ENCODE measurements at places on chromosomes 7 and 10. TPM values are rescaled to one million over a fixed set of nuclear protein-coding genes. Genes with fewer than 3 reads are reported as not detected.
A peak's percentile ranks its signal among the peaks of the same experiment; 100 is the strongest.

GPC2 gene
- 5.9 TPM for polyA plus RNA-seq

GRCh38 chr10:123995461-123996131, 97.8 kb downstream of the CHST15 start:
- DNase-seq, result peak; percentile 63

MYOF gene
- 41.5 TPM for polyA plus RNA-seq

DNA sequence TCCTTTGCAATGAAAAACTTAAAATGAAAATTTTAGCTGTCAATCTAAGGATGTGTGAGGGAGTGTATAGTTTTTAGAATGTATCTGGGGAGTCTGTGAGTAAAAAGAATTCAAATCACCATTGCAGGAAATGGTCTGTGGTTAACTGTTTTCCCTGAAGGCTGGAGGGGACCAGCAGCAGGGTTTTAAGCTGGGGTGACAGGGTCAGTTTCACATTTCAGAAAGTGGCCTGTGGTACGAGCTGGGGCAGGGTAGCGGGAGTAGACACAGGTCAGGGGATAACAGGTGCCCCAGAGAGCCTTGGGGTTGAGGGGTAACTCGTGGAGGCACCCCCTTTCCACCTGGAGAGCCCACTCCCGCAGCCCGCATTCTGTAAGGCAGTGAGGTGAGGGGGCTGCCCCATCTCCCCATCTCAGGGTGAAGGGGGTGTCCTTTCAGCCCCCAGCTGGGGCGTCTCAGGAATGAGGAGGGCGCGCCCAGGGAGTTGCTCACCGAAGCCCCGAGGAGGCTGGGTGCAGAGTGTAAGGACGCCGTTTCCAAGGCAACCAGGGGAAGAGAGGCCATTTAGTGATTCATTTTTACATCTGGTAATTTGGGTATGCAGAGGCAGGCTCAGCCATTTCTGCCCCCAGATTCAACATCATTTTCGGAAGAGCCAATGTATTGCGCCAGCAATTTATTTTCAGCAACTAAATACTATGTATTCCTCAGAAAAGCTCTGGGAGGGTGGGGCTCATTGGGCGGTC, 168.9 kb downstream of the SLIT1 start:
- no peak for DNase-seq

- DNase-seq, result no peak
Observed at GRCh38 chr10:75776738-75777504, 345.5 kb downstream of the LRMDA start.

DNA sequence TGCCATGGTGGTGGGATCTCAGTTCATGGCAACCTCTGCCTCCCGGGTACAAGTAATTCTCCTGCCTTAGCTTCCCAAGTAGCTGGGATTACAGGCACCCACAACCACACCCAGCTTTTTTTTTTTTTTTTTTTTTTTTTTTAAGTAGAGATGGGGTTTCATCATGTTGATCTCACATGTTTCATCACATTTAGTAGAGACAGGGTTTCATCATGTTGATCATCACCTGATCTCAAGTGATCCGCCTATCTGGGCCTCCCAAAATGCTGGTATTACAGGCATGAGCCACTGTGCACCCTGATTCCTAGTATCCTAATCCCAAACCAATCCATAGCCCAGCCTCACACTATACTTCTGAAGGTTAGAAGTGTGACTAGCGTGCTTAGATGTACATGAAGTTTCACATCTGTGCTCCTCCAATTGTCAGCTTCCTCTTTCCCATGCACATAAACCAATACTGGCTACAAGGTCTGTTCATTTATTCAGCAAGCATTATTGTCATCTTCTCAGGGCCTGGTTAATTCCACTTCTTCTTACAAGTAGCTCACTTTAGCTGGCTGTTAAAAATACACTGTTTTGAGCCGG, 6.8 kb upstream of the NAT16 start:
- DNase-seq, result no peak

BBIP1 gene
- 23.8 TPM for polyA plus RNA-seq

DNA sequence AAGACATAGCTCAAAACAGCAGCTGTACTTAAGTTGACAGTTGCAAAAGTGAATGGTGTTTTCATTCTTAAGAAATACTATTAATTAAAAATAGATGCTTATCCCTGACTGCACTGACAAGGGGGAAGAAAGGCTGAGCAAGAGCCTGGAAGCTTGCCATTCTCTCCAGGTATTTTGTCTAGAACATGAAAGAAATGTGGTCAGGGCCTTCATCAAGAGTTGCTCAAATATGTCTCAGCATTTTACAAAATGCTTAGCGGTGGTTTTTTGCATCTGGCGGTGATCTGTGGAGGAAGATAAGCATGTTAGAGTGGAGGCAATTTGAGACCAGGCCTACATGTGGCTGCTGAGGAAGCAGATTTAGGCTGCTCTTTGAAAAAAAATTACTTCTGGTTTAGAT, 46.4 kb upstream of the CC2D2B start:
- no peak for DNase-seq

DNA sequence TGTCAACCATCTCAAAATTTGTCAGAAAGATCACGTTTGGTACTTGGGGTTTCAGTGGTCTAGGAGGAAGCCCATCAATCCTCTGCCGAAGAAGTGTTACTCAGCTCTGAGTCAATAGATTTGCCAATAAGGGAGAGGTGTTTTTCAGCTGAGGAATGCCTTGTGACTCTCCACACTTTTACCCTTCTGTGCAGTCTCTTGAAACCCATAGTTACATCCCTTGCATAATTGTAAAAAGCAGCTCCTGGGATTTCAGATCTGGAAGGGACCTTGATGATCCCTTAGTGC, 47.5 kb downstream of the INSYN2A start:
- DNase-seq, result peak; percentile 76

- peak; percentile 58 for DNase-seq
Observed at GRCh38 chr7:15475808-15476530, 85.8 kb downstream of the AGMO start.

- no peak for DNase-seq
Observed at GRCh38 chr7:98110249-98111022, 3.8 kb downstream of the LMTK2 start.

GRCh38 chr7:137484326-137484725, 140.8 kb upstream of the PTN start:
- no peak for DNase-seq

AFAP1L2 gene
- polyA plus RNA-seq, result 31.0 TPM

DNA sequence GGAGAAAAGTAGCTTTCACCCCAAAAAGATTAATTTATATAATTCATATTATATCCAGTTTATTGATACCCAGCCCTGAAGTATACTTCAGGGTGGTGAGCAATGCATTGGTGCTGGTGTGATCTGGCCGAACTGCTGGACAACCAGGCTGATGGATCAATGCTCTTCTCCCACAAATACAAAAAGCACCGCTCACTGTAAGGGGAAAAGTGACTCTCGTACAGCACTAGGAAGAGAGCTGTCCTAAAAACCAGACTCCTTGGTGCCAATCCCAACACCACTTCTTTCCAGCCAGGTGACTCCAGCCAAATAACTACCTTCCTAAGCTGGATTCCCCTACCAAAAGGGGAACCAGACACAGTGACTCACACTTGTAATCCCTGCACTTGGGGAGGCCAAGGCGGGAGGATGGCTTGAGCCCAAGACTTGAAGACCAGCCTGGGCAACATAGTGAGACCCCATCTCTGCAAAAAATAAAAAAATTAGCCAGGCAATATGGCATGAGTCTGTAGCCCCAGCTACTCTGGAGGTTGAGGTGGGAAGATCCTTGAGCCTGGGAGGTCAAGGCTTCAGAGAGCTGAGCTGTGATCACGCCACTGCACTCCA, 13.1 kb upstream of the TNPO3 start:
- no peak for DNase-seq

DNA sequence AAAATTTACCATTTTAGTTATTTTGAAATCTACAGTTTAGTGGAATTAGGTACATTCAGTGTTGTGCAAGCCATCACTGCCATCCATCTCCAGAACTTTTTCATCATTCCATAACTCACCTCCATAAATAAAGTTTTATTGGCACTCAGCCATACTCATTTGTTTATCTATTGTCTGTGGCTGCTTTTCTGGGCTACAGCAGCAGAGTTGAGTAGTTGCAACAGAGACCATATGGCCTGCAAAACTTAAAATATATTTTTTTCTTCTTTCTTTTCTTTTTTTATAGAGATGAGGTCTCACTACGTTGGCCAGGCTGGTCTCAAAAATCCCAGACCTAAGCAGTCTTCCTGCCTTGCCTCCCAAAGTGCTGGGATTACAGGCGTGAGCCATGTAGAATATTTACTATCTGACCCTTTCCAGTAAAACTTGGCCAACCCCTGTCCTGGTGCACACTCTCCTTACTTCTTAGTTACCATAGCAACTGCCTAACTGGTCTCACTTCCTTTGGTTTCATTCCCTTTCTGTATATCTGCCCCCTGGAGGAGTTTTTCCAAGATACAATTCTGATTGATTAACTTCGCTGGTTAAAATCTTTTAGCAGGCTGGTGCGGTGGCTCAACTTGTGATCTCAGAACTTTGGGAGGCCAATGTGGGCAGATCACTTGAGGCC, 133.2 kb downstream of the CUX1 start:
- DNase-seq, result no peak

DNA sequence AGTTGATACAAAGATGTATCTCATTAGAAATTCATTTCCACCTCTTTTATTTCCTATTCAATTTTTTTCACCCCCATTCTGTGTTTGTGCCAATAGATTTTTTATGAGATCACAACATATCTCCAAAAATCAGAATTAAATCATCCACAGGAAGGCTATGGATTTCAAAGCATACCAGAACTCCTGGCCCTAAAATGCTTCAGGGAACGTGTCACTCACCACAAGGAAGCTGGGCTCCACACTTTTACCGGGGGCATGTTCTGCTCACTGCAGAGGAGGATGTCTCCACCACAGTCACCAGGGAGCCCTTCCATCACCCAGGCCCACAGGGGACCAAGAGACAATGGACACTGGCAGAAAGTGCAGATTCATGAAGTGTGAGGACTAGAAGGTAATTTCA, 456.8 kb downstream of the KCNMA1 start:
- no peak for DNase-seq

- peak; percentile 67 for DNase-seq
Observed at GRCh38 chr10:110643653-110644597, at the start of gene RBM20. RBM20 (plus strand) TSS chr10:110644336; CDS start chr10:110644455, 119 bp downstream.

DNA sequence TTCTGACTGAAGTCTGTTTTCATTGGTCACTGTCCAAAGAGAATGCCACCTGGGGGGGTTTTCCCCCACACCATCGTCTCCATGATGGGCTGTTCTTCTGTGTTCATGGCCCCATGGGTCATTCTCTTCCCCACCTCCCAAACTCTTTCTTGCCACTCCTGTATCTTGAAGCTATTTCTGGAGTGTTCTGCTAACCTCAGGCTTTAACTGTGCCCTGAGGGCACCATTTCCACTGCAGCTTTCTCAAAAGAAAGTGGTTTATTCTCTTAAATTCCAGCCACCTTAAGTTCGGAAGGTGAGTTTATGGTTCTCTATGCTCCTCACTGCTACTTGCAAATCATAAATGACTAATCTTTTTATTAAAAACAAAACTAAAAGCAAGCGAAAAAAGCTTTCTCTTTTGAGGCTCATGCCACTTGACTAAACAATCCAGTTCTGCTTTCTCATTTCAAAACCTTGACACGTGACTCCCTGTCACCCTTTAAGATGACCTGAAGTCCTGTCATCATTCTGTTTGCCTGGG, 7.4 kb upstream of the APBB1IP start:
- peak; percentile 17 for DNase-seq

FOXI2 gene
- polyA plus RNA-seq, result 0.25 TPM

DNA sequence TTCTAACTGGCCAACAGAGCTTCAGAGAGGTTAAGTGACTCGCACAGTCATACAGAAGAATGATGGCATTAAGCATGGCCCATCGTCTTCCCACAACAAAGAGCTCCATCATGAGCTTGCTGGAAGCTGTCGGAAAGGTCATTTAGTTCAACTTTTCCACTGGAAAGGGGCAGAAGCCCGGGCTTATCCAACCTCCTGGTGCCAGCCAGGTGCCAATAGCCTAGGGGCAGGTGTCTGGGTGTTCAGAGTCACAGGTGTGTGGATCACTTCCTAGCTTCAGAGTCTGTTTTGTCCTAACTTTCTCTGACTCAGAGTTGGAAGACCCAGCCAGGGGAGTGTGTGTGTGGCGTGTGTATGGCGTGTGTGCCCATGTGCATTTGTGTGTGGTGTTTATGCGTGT, 1.3 kb upstream of the TRPV6 start:
- DNase-seq, result no peak

GRCh38 chr10:121774813-121775212, 153.0 kb downstream of the ATE1 start:
- no peak for DNase-seq

GRCh38 chr7:6153646-6154541, 118.5 kb downstream of the CYTH3 start:
- no peak for DNase-seq

DNA sequence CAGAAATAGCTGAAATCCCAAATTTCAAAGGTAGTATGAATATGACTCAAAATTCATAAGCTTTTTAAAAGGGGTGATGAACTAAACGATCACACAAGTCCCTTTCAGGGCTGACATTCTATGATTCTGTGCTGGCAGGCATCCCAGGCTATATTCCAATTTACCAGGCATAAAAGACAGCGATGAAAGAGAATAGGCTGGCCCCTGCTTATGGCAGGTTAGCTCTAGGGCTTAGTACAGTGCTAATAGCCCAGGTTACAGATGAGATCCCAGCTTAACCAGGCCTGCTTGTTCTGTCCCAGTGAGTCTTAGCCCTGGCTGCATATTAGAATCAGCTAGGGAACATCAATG, 56.4 kb downstream of the CDHR3 start:
- no peak for DNase-seq

MOGAT3 gene
- polyA plus RNA-seq, result not detected

PTPRE gene
- 4.5 TPM for polyA plus RNA-seq

DNA sequence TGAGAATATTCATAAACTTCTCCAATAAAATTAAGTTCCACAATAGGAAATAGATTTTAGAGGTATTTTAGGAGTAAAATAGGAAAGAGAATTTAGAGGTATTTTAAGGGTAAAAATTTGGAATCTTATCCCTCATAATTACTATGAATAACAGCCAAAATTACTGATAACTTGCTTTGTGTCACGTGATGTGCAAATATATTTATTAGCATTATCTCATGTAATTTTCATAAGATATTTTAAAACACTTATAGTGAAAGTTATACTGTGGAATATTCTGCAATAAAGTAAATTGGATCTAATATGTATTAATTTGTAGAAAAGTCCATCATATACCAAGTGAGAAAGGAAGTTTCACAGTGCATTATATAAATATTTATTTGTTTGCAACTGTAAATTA, 64.2 kb upstream of the VWDE start:
- DNase-seq, result no peak

GRCh38 chr10:126101736-126102135, 205.4 kb downstream of the FANK1 start:
- DNase-seq, result no peak

- DNase-seq, result peak; percentile 29
Observed at GRCh38 chr10:42951486-42952251, 125.2 kb upstream of the RET start.

GRCh38 chr10:94617389-94617944, 66.1 kb upstream of the CYP2C18 start:
- DNase-seq, result no peak

DNA sequence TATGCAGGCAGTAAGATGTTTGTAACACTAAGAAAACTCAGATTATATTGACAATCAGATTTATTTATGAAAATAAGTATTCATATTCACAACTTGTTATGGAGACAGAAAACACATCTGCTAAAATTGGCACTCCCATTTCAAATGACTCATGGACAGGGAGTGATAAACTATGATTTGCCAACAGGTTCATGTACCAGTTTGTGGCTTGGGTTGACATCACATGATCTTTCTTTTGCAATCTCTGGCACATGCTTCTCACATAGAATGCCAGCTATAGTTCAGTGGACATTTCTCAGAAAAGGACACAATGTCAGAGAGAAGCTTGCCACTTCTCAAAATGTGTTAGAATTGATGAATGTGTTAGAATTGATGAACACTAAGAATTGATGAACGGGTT, 663.2 kb upstream of the ANKRD30A start:
- DNase-seq, result no peak

DEPP1 gene
- 18.0 TPM for polyA plus RNA-seq

GRCh38 chr10:110022716-110023504, 15.1 kb downstream of the ADD3 start:
- DNase-seq, result no peak
